CD4-positive, alpha-beta T cell treated with Interleukin-17A for 4 hours (primary cell): ENCODE measurements at places on chromosomes 7 and 10.

DNA sequence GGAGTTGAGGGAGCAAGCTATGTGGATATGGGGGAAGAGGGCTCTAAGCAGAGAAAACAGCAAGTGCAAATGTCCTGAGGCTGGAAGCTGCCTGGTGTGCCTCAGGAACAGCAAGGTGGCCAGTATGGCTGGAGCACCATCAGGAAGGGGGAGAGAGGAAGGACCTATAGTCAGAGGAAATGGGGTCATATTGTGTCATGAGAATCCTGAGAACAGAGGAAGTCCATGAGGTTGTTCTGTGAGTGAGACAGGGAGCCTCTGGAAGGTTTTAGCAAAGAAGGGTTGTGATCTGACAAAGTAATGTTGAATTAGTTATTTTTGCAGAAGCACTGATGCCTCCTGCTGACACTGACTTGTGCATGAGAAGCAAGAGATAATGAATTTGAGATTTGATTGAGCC, 204.3 kb downstream of the PTEN start:
- no peak for DNase-seq

DNA sequence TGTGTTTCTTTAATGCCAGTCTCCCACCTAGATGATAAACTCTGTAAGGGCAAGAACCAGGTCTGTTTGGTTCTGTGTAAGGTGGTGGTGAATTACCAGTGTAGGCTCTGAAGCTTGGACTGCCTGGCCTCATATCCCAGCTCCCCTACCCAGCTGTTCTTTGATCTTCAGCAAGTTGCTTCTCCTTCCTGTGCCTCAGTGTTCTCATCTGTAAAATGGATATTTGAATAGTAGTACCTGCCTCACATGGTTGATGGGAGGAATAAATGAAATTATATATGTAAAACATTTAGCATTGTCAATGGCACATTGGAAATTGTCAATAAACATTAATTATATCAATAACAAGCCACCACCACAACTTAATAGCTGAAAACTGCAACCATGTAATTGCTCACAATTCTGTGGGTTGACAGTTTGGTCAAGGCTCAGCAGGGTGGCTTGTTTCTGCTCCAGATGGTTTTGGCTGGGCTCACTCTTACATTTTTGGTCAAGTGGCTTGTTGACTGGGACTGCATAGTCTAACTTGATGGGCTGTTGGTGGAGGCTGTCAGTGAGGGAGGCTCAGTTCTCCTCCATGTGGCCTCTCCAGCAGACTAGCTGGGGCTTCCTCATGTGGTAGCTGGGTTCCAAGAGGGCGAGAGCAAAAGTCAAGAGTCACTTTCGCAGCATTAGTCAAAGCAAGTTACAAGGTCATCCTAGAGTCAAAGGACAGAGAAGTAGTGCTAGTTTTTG, 84.5 kb upstream of the DUSP5 start:
- DNase-seq, result no peak

GRCh38 chr10:131180086-131180485, 131.4 kb downstream of the TCERG1L start:
- no peak for DNase-seq

DNA sequence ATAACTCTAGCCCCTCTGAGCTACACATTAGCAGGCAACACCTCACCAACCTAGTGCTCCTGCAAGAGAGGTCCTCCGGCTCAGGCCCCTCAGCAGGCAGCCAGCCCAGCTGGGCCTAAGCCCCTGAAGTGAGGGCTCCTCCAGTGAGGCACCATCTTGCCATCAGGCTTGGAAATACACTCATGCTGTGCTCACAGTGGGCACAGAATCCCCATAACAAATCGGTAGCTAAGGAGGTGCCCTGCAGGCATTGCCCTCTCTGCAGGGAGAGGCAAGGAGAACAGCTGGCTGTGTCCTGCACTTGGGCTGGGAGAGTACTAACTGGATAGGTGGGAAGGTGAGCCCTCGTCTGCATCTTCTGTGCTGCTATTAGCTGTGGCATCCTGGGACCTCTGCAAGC, 3.7 kb upstream of the C10orf71 start:
- no peak for DNase-seq

DNA sequence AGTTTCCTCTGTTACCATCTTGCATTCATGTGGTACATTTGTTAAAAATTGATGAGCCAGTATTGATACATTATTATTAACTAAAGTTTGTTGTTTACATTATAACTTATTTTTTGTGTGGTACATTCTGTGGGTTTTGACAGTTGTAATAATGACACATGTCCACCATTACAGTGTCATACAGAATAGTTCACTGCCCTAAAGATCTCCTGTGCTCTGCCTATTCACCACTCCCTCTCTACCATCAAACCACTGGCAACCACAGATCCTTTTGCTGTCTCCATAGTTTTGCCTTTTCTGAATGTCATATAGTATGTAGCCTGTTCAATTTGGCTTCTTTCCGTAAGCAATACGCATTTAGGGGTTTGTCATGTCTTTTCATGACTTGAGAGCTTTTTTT, 156.9 kb downstream of the PHF14 start:
- DNase-seq, result no peak

DNA sequence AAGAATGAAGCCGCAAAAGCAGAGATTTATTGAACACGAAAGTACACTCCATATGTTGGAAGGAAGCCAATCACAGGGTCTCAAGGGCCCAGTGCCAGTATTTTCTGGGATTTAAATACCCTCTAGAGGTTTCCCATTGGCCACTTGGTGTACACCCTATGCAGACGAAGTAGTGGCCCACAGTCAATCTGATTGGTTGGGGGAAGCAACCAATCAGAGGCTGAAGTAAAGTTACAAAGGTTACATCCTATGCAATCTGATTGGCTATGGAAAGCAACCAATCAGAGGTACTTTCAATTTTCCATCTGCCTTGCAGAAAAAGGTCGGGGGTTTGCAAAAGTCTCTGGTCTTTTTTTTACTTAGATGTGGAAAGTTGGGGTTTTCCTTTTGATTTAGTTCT, 481.3 kb upstream of the NRP1 start:
- no peak for DNase-seq

DNA sequence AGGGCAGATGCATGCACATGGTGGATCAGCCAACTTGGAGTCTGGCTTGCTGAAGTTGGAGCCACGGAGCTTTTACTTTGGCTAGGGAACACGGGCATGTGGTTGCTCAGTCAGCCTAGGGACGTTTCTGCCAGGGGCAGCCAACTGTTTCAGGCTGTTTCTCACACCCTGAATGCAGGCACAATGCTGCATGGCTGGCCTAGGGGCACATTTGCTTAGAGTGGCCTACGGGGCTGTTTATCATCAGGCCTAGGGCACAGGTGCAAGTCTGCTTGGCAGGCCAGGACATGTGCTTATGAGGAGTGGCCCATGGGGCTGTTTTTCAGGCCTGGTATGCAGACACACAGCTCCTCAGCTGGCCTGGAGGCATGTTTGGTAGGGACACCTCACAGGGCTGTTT, 107.4 kb downstream of the GSAP start:
- no peak for DNase-seq

GRCh38 chr7:101898106-101898505, 80.7 kb downstream of the CUX1 start:
- DNase-seq, result no peak

- DNase-seq, result no peak
These were observed 17.6 kb downstream of the LGI1 start for GRCh38 chr10:93775356-93775755.

DNA sequence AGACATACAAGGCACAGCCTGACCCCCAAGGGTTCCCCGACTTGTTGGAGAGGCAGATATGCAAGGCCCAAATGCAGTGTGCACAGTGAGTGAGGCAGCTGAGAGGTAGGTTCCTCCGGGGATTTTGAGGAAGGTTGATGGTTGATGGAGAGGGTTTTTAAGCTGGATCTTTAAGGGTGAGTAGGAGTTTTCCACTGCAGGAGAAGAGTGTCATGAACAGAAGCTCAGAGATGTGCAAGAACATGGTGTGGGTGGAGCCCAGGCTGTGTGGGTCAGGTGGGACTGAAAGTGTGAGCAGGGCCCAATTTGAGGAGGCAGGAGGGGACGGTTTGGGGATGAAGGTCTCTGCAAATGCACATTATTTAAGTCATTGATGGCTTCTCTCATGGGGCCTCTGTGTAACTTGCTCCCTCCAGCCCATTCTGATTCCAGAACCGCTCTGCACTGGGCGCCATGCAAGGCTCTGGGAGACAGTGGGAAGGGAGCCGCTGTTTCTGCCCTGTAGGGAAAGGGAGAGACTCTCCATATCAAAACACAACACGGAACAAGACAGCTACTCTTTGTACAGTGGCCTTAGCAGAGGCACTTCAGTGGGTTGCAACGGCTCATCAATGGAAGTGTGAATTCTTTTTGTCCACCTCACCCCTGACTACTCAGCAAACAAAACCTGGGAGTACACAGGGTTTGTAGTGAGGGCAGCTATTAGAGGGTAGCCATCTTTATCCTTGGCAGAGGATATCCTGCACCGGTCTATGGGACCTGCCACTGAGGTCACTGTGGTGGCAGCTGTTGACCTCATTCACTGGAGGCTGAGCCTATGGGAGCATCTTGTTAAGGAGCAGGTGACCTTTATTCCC, 29.7 kb downstream of the RAMP3 start:
- no peak for DNase-seq

GRCh38 chr10:130559547-130559880, 423.3 kb downstream of the GLRX3 start:
- no peak for DNase-seq

DNA sequence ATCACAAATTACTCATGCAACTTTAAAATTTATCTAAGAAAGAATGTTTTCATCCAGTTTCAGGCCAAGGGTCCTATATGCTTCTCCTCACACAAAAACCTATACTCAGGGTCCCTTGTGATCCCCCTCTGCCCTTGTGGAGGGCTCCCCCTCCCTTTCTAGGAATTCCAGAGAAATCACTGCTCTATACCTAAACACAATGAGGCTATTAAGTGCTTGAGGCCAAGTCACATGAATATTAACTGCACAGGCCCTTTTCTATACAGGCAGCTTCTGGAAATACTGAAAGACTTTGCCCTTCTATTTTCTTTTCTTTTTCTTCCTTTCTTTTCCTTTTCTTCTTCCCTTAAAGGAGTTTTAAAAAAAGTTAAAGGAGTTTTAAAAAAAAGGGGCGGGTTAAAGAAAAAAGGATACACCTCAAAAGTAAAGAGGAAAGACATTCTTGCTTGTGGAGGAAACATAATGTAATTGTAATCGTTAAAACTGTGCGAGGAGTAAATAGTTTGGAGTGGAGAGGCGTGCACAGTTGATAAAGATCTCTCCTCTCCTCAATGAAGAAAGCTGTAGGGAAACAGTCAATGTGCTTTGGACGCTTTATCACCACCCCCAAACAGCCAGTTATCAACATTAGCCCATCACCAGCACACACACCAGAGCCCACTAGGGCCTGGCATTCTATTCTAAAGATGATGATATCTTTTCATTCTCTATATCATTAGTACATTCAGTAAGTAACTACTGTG, 16.4 kb downstream of the GRB10 start:
- no peak for DNase-seq

GRCh38 chr7:36945612-36946400, 221.5 kb upstream of the AOAH start:
- no peak for DNase-seq

DNA sequence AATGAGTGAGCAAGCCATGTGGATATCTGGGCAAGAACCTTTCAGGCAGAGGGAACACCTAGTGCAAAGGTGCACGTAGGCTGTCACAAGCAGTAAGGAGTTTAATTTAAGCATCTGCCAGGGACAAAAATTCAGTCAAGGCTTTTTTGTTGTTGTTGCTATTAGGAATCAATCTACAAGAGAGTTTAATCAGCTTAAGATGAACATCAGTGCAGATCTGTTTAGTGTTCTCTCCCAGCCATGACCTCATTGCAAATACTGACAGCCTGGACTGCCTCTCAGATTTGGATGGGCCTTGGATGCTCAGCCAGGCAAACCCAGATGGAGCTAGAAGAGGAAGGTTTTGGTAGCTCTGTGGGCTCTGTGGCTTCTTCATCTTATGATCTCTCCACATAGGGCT, 3.3 kb upstream of the GLCCI1 start:
- no peak for DNase-seq

- DNase-seq, result no peak
These were observed 25.8 kb upstream of the LEP start for GRCh38 chr7:128215281-128215680.

GRCh38 chr7:73451780-73452398, 18.3 kb downstream of the FZD9 start:
- DNase-seq, result peak; percentile 41

- no peak for DNase-seq
These were observed 6.5 kb downstream of the FOXL3 start for GRCh38 chr7:296373-296945.

DNA sequence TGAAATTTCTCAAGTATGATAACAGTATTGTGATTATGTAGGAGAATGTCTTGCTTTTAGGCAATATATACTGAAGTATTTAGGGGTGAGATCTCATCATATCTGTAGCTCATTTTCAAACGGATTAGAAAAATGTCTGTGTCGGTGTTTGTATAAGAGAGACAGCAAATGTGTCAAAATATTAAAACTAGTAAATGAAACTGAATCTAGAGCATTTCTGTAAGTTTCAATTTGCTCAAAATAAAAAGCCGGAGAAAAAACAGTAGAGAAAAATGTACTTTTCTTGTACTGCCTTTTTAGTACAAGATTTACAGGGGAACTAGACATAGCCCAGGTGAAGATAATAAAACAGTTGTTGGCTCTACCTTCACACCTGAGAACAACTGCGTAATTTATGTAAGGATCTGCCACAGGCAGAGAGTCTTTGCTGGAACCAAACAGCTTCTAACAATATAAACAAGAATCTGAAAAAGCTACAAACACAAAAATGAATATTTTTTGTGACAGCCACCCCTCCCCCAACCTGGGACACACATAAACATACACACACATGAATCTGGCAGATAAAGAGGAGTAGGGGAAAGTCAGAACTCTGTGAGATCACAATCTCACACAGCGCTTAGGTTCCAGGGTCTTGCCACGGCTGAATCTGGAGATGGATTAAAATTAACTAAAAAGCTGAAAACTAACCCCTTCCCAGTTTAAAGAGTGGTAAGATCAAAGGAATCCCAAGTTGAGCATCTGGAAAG, 153.3 kb downstream of the AVL9 start:
- no peak for DNase-seq

DNA sequence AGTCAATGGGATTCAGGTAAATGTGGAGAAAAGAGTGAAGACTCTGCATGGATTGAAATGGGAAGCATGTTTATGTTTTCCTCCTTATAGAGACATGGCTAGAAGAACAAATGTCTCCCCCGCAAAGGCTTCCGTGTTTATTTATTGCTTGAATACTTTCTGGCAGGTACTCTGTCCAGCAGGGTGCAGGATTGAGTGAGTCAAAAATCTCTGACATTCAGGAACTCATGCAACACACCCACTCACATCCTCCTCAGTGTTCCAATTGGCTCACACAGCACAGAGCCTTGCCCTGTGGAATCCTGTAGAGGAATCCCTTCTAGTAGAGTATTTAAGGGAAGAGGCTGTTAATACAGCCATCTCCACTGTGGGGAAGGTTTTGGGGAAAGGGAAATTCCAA, 290.3 kb upstream of the VWC2 start:
- DNase-seq, result no peak

- no peak for DNase-seq
These were observed 98.6 kb upstream of the FGFR2 start for GRCh38 chr10:121696854-121697253.

DNA sequence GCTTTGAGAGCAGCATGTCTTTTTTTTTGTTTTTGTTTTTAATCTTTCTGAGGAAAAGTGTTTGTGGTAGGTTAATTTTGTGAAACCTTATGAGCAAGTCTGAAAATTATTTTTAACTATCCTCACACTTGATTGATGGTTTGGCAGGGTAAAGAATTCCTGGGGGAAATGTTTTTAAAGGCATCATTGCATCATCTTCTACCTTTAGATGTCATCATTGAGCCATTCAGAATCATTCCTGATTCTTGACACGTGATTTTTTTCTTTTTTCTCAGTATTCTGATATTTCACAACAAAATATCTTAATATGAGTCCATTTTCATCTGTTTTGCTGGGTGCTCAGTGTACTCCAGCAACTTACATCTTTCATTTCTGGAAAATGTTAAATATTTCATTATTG, 28.3 kb downstream of the PALS2 start:
- no peak for DNase-seq
